CD4-positive, alpha-beta T cell (primary cell): ENCODE measurements at places on chromosomes 4 and X.

GRCh38 chrX:115549008-115549407, 12.0 kb upstream of the PLS3 start:
- DNase-seq = no peak

- DNase-seq = no peak
Measured at GRCh38 chr4:165234766-165235165, 27.4 kb downstream of the KLHL2 start.

- no peak for DNase-seq
Measured at GRCh38 chrX:107273795-107274194, 67.4 kb downstream of the DNAAF6 start.

GRCh38 chr4:167775375-167775774, 317.0 kb upstream of the ANXA10 start:
- no peak for DNase-seq

- DNase-seq = no peak
Measured at GRCh38 chr4:169912996-169913395, 113.2 kb downstream of the MFAP3L start.

- no peak for DNase-seq
Measured at GRCh38 chr4:88060431-88060830, 53.0 kb downstream of the PKD2 start.

- DNase-seq = peak; percentile 81
Measured at GRCh38 chr4:83010522-83011318, at the start of gene LIN54. Gene LIN54, minus strand, starts transcription at chr4:83010823. Its CDS starts 25,979 bp downstream, at chr4:82984844.

DNA sequence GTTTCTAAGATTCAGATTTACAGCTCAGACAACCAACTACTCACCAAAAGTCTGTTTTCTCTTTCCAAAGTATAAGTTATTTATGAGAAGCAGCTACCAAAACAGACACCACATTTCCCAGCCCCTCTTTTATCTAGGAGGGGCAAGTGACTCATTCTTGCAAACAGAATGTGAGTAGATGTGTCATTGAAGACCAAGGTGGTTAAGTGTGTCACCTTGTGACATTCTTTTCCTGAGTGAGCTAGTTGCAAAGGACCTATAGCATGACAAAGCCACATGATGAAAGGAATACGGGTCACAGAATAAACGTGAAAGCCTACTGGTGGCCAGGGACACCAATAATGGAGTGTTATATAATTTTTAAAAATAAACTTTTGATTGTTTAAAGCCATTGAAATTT, 50.0 kb downstream of the SLC7A11 start:
- DNase-seq = no peak

DNA sequence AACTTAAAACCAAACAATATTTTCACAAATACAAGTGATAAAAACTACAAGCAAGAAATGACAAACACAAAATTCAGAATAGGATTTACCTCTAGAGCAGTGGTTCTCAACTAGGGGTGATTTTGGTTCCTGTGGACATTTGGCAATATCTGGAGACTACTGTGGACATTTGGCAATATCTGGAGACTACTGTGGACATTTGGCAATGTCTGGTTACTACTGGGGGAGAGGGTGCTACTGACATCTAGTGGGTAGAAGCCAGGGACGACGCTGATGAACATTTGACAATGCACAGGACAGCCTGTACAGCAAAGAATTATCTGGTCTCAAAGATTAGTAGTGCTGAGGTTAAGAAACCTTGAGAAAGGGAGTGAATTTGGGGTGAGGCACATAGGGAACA, 169.8 kb downstream of the CLCN4 start:
- DNase-seq = no peak

DNA sequence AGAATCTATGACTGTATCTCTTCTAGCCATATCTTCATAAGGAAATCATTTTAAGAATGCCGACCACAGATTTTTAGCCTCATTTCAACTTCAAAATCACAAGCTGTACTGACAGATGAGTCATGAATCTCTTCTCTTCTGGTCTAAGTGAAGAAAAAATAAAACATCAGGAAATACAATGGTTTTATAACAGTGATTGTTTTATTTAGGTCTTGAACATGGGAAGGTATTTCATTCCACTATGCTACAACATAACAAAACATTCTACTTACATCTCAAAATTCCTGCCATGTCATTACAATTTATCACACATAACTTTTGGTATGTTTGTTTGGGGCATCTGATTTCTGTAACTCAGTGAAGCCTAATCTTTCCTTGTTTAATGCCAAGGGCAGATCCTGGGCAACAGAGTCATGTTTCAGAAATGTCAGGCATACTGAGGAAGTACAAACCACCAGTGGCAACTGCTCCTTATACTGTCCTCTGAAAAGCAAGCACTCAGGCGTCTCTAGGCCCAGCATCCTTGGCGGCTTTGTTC, 325.0 kb downstream of the PDHA2 start:
- DNase-seq = no peak

GRCh38 chr4:15084780-15085179, 82.5 kb downstream of the CPEB2 start:
- no peak for DNase-seq

GRCh38 chr4:151175233-151175632, 75.8 kb downstream of the RPS3A start:
- no peak for DNase-seq

GRCh38 chr4:90137555-90137954, 10.4 kb downstream of the CCSER1 start:
- DNase-seq = no peak

- DNase-seq = no peak
Measured at GRCh38 chr4:119683518-119683917, 54.9 kb upstream of the PDE5A start.

DNA sequence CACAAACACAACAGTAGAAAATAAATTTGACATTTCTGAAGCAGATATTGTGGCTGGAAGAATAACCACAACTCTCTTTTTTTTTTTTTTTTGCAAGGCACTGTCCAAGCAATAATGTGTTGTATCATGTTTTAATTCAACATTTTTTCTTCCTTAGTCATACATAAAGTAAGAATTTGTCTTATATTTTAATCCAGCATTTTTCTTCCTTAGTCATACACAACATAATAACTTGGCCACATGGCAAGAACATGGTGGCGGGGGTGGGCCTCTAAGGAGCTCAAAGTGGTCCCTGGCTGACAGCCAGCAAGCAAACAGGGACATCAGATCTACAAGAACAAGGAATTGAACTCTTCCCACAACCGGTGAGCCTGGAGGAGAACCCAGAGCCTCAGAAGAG, 20.2 kb downstream of the FBXW7 start:
- no peak for DNase-seq

DNA sequence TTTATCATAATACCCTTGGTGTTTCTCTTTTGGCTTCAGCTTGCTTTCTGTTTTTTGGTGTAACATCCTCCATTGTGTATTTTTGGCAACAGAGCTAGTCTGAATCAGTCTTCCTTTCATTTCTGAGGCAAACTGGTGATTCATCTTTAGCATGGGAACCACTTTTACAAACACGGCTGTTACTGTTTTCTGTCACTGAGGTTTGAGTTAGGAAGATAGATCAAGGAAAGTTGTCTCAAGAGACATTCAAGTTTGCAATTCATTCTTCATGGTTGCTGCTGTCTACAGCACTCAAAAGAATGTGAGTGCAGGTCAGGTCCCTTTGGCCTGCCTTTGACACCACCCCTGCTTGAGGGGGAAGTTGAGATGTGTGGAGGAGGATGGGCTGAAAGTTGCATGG, 36.3 kb downstream of the IL21 start:
- no peak for DNase-seq

DNA sequence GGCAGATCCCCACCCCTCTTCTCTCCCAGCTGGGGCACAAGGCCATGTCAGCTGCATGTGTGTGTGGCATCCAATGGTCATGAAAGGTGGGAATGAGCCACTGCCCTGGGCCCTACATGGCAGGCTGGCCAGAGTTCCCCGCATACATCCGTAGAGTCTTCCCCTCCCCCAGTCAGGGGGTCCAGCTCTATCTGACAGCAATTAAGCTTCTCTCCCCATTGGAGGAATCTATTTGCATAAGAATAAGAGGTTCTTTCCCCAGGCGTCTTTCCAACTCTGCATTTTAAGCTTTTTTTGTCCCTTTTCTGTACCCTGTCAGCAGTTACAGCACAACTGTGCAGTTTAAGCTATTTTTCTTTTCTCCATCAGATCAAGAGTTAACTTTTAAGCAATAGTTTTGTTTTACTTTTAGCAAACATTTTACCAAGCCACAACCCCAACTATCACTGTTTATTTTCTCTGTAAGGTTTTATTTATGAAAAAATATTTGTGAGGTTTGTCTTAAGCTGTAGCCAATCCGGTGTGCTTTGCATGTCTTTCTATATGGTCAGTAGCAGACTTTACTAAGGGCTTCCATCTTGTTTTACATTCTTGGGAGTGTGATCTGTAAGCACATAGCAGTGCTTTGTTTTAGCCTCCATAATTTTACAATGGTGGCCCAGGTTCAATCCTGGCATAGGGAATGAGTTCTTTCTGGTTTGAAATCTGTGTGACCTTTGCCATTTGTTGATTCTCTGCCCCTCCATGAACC, 28.7 kb downstream of the NLRP2B start:
- DNase-seq = no peak

DNA sequence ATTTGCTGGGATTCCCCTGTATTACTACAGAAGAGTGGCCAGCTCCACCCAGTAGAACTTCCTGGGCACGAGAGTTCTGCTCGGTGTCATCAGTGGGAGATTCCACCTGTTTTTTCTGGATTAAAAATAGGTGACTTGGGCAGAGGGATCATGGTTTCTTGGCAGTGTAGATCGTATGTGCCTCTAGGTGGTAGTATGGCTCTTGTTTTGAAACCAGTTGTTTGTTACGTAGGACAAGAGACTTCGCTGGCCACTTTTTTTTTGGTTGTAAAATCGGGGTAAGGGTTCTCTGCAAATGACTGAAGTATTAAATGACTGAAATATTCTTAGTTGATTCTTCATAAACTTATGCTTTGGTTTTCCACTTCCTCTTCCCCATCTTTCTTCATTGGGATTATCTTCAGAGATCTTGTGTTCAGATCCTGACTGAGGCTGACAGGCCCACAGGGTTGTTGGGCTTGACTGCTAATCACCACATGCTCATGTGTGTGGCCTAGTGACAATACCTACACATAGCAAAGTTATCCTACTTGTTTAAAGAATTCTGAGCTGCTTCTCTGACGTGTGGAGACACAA, 43.8 kb upstream of the WDR1 start:
- no peak for DNase-seq

- no peak for DNase-seq
Measured at GRCh38 chrX:123617007-123617406, 115.8 kb downstream of the THOC2 start.

DNA sequence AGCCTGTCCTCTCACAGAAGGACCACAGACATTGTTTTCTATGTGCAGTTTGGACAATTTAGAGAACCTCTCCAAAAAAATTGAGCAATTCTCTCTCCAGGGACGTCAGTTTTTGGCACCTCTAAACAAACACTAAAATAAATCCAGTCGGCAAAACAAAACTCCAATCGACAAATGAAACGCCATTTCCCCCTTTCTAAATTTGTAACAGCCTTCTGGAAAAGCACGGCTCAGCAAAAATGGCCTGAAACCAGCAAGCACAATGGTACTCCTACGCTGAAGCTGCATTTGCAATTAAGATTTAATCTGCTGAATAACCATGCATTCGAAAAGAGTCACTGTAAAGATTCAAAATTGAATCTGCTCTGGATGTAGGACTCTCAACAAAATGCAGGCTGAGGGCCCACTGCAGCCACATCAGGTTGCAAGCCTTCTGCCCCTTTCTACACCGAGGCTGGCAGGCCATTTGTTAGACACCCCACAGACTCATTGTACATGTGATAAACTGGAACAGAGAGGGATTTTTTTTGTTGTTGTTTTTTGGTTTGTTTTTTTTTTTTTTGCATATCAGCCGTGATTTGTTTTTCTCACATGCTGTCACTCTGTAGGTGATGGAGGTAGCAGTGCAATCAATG, 79.9 kb upstream of the MAP3K15 start:
- DNase-seq = no peak

DNA sequence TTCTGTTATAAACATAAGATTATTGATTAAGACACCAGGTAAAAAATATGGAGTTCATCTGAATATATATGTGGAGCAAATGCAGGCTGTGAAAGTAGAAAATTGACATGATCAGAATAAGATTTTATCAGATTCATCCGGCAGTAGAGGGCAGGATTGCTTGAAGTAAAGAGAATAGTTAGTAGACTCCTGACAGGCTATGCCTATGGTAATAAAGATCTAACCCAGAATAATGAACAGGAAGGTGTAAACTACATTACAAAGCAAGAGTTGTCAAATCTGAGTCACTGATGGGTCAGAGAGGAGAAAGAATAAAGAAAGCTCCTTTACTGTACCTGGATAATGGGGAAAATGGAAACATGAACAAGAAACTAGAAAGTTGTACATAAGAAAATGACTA, 20.8 kb upstream of the TMEM184C start:
- no peak for DNase-seq

DNA sequence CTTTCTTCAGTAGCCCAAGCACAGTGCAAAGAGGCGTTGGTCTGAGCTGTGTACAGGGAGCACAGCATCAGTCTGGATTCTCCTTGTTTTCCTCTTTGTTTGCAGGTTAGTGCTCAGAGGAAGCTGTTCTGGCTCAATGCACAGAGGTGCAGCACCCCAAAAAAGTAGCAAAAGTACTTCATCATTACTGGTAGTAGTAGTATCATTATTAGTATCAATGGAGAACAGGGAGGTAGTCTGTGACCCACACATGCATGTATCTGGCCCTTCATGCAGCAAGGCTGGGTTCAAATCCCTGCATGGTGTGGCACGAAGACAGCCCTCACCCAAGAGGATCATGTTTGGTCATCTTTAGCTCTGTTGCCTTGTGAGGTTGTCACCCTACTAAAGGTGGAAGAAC, 68.7 kb downstream of the CXXC4 start:
- no peak for DNase-seq

- DNase-seq = no peak
Measured at GRCh38 chrX:106220177-106220576, 52.1 kb downstream of the PWWP3B start.

- no peak for DNase-seq
Measured at GRCh38 chrX:10656214-10656613, 35.8 kb upstream of the MID1 start.

GRCh38 chr4:14856062-14856933, 146.0 kb upstream of the CPEB2 start:
- no peak for DNase-seq

- DNase-seq = no peak
Measured at GRCh38 chr4:126435491-126435890, 1120.7 kb downstream of the FAT4 start.

- no peak for DNase-seq
Measured at GRCh38 chrX:124010157-124010556, 48.7 kb downstream of the STAG2 start.
